ENCODE measurements at places on chromosomes 6 and 20.
A peak's percentile ranks its signal among the peaks of the same experiment; 100 is the strongest.

- DNase-seq: no peak
Observed at GRCh38 chr6:154380741-154381140, 24.1 kb upstream of the IPCEF1 start.

DNA sequence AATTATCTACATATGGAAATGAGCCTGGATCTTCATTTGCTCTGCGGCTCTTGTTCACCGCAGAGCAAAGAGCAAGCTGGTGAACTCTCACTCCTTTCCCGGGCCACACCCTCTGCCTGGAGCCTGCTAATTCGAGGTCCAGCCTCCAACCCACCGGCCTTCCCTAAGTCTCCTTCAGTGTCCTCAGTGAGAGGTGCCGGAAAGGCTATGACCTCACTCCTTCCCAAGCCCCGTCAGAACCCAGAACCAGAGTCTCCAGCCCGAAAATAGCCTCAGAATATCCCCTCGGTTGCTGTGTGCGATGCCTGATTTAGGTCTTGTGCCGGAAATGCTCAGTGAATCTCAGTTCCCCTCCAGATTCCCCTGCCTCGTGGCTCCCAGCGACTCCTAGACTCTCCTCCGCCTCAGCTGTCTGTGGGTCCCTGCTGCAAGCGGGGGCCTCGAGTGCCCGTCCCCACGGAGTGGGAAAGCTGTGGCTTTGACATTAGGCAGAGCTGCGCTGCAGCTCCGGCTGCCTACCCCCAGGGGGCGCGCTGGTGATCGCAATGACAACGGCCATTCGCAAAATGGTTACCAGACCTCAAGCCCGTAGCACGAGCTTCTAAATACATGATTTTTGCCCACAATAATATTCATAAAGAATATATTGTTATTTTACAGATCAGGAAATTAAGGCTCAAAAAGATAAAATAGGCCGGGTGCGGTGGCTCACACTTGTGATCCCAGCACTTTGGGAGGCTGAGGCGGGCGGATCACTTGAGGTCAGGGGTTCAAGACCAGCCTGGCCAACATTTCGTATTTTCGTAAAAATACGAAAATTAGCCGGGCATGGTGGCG is 4.1 kb upstream of the BNIP5 start:
- DNase-seq: peak; percentile 78

GRCh38 chr20:36548006-36548315 is 6.6 kb downstream of the MYL9 start:
- no peak for DNase-seq

GRCh38 chr6:116471531-116471930 is 10.4 kb downstream of the CALHM6 start:
- no peak for DNase-seq

DNA sequence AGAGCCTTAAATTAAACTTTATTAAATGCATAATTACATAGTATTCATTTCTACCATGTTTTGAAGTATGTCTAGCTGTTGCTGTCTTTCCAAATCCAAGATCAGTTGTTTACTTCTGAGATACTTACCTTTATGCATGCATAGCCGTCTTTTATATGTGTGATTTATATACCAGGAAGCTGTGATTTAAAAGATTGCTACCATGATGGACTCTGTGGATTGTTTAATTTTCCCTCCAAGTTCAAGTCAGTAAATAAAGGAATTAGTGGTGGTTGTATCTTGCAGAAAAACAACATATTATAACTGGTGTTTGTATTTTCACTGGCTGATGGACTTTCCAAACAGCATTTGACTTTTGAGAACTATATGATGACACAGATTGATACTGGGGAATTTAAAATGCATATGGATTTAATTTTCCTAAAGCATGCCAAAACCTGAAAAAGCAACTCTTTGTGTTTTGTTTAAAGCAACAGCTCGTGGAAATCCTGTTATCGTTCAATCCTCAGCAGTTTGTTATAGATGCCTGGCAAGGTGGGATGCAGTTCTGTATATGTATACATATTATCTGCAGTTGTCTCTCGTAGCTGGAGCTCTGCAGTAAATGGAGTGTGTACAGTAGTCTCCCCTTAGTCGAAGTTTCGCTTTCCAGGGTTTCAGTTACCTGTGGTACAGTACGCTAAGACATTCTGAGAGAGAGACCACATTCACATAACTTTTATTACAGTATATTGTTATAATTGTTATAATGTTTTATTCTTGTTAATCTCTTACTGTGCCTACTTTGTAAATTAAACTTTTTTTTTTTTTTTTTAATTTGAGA is 77.1 kb downstream of the CBFA2T2 start:
- no peak for DNase-seq

DNA sequence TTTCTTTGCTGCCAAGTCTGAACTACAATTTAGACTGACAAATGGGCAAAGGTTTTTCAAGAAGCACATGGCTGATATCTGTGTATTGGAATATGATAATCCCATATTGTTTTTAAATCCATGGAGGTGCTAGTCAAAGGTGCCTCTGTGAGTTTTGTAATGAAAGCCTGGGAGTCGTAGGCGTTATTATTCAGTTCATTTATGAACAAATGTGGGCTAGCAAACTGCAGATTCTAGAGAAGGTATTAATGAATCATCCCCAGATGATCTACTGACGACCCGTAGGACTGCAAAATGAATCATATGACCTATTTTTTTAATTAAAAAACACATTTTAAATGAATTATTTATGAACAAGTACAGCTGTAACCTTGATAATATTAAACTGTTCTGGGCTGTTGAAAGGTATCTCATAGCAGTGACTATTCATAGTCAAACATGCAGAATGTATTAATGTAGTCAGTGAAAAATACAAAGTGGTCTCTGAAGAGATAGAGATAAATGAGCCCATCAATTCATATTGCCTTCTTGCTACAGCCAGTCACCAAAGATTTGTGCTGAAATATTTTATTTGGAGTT is 1317.8 kb upstream of the MAP3K7 start:
- no peak for DNase-seq

DNA sequence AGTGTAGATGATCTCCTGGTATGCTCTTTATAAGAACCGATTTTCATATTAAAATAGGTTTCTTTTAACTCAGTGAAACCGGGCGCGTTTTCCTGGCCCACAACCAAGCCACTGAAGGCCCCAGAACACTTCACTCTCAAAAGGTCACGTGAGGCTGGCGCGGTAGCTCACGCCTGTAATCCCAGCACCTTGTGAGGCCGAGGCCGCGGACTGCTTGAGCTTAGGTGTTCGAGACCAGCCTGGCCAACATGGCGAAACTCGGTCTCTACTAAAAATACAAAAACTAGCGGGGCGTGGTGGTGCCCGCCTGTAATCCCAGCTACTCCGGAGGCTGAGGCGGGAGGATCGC is 402 bp upstream of the TAF8 start:
- peak; percentile 70 for DNase-seq

GRCh38 chr20:46150943-46151342 is 32.8 kb downstream of the CD40 start:
- DNase-seq: no peak

GRCh38 chr6:29474996-29475395 is 12.8 kb downstream of the MAS1L start:
- DNase-seq: no peak

- no peak for DNase-seq
Observed at GRCh38 chr6:76422511-76423213, 350.2 kb upstream of the IMPG1 start.

DNA sequence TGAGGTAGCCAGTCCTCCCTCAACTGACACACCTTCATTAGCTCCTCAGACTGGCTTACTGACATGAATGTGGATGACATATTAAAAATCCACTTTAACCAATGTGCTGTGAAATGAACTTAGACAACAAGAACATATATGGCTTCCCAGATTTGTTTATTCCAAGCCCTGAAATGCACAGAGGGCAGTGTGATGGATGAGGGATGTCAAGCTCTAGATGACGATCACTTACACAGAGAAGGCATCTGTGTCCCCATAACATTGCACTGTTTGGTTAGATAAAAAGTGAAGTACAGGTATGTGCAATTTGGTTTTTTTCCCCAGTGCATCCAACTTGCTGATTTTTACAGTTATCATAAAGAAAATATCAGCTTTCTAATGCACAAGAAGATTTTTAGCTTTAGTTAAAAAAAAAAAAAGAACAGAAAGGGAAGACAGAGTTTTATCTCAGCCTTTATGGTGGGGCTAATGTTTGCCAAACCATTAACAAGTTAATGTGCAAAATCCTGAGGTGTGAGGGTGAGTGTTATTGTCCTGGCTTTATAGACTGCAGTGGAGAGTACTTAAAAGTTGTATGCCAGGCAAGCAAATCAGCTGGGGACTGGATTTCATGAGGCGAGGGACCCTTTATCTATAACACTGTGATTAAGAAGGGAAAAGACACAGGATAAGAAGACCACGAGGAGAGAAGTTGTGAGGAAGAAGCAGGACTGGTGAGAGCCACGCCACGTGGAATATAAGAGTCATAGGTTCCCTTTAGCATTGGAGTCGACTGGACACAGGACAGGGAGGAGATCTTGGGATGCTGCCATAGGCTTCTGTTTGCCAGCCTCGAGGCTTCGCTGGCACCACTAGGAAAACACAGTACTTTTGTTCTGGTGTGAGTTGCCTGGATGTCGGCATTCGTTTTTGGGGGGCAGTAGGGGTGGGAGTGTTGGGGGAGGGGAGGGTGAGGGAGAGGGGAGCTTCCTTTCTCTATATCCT is 90.0 kb upstream of the BACH2 start:
- DNase-seq: no peak

DNA sequence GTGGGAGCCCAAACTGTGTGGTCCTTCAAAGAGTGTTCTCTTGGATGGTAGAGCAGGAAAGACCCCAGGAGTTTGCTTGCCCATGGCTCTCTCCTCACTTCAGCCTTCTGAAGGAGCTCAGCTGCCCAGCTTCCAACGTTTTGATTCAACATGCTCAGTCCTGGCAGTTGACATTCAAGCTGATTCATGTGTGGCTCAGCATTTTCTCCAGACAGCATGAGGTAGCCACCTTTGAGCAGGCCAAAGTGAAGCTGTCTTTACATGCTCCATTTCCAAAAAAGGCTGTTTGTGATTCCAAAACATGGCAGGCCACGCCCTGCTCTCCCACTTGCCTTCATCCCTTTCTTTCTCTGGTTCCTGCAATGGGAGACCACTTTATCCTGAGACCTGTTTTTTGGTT is 280.2 kb downstream of the TBC1D7 start:
- no peak for DNase-seq

DNA sequence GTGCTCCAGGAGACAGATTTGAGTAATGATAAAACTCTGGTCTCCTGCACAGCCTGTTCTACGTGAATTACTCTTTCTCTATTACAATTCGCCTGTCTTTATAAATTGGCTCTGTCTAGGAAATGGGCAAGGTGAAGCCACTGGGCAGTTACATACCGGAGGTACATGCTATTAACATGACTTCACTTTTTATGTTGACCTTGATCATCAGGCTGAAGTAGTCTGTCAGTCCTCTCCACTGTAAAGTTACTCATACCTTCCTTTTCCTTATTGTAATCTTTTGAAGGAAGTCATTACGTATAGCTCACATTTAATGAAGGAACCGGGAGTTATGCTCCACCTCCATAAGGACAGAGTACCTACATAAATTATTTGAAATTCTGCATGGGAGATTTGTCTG is 19.9 kb upstream of the KHDC1 start:
- no peak for DNase-seq

DNA sequence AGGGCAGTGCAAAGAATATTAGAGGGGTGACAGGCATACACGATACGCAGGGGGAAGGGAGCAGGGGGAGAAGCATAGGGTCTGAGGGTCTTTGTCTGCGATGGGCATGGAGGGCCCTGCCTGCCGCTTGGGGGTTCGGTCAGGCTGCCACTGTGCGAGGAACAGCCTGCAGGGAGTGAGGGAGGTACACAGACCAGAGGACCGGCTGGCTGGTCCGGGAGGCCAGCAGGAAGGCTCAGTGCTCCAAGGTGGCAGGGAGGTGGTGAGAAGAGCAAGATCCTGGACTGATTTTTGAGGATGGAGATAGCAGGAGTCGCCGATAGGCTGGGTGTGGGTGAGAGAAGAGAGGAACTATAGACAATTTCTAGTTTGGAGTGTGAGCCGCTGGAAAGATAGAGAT is 338.4 kb downstream of the ZFAND3 start:
- DNase-seq: no peak

DNA sequence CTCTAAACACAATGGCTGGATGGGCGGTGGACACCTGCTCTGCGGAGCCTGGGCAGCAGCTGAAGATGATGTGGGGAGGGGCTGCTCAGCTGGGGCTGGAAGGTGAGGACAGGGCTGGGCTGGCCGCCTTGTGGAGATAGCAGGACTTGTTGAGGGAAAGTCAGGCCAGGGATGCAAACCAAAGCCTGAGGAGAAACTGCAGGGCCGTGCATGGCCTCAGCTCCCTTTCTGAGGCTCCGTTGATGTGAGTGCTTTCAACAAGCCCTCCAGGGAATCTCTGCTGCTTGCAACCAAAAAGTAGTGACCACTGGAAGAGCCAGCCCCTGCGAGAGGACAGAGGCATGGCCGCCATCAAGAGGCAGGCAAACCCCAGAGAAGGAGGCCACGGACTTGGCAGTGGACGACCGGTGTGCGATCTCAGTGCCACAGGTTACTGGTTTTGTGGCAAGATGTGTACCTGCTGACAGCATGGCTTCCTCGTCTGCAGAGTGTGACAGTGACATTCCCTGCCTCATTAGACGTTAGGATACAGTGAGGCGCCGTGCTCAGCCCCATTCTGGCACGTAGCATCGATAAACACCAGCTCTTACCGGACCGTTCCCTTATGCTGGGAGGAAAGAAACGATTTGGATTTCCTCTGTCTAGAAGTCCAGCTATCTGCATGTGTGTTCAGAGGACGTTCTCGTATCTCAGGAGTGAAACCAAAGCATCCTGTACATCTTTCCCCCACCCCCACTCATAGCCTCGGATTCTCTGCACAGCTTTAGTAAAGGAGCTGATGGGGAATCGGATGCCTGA is 37.9 kb downstream of the ERMARD start:
- DNase-seq: no peak

DNA sequence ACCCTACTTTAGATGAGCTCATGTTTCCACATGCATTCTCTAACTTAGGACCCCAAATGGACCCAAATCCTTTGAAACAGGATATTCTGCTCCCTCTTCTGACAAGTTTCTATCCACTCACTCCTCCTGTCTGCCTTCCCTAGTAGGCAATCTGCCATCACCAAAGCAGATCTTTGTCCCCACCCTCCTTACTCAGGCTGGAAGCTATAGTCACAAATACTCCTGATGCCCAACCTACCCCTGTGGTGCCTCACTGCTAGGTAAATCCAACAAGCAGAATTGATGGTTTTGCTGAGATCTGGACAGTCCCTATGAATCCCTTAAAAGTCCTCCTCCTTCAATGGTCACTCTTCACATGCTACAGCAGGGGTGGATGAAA is 21.7 kb downstream of the ELOVL5 start:
- no peak for DNase-seq

DNA sequence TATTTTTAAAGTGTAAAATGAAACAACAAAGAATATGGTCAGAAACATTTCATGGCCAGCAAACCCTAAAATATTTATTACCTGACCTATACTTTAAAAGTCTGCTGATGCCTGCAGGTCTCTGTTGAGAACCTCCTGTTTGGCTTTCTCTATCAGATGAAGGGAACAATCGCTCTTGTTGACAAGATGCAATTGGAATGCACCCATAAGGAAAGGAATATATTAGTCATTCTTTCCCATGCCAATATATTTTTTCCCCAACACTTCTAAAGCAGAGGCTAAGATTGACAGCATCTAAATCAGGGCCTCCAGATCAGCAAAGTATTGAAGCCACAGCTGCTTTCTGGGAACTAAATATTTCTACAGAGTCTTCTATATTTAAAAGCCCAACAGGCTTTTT is 897.8 kb downstream of the EPHA7 start:
- DNase-seq: no peak

Data from GM12865 (cell line).